ENCODE measurements at places on chromosomes 12 and 14.

DNA sequence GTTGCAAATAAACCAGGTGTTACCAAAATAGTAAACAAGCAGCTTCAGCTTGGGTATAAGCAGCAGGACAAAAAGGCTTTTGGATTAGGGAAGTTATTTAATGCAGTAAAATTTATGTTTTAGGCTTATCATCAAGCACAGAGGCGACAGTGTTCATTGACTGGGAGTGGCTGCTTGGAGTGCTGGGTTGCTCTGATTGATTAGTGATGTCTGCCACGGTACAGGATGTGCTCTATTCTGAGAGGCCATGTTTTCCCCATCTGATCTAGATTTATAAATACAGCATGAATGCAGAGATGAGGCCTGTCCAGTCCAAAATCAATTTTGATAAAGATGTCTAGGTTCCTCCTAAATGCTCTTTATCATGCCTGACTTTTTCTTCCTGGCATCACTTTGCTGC lies 83.5 kb downstream of the MAP1LC3B2 start:
- DNase-seq, result no peak

GRCh38 chr12:19916974-19917373 lies 451.4 kb upstream of the PDE3A start:
- DNase-seq, result no peak

- DNase-seq, result peak; percentile 35
Observed at GRCh38 chr14:91377700-91378652, 39.6 kb downstream of the CCDC88C start.

GRCh38 chr14:56686416-56686815 lies 106.8 kb downstream of the TMEM260 start:
- DNase-seq, result no peak

DNA sequence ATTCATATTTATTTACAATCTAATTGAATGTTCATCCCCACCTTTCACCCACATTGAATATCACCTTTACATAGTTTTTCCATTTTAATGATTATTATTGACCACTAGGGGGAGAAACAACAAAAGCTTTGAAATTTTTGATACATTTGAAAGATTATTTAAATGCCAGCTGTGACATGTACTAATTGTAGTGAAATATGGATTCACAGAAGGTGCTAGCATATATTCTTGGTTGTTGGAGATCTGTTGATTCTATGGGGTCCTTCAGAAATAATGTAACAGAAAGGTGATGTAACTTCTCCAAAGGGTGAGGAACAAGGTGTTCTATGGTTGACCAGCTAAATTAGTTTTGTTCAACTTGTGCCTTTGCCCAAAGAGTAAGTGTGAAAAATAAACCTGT lies 22.4 kb upstream of the GPR33 start:
- DNase-seq, result peak; percentile 16

DNA sequence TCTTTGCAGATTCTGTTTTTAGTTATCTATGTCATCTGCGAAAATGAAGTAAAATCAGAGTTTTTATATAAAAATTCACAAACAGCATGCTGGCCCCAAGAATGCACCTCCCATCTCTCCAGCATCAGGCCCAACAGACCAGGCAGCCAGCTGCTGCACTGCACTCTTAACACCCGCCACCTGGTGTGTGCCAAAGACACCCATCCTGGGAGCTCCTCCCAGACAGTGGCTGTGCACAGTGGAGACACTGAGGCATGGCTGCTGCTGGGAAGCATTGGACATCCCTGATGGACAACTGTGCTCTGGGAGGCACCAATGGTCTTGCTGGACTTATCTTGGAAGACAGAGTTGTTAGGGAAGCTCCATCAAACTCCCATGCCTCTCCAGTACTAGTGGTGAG lies 817.2 kb downstream of the TMEM121 start:
- no peak for DNase-seq

DNA sequence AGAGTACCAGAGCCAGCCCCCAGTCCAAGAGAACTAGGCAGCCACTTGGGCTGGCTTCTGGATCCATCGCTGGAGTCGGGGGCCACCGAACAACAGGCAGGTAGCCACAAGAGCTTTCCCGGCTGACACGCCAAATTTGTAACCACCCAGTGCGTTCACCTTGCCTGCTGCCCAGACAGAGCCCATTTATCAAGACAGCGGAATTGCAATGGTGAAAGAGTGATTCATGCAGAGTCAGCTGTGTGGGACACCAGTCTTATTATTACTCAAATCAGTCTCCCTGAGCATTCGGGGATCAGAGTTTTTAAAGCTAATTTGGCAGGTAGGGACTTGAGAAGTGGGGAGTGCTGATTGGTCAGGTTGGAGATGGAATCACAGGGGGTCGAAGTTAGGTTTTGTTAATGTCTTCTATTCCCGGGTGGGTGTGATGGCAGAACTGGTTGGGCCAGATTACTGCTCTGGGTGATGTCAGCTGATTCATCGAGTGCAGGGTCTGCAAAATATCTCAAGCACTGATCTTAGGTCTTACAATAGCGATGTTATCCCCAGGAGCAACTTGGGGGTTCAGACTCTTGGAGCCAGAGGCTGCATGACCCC lies 64.3 kb downstream of the PDE6H start:
- DNase-seq, result no peak

GRCh38 chr12:1104088-1104800 lies 113.2 kb downstream of the ERC1 start:
- DNase-seq, result no peak

DNA sequence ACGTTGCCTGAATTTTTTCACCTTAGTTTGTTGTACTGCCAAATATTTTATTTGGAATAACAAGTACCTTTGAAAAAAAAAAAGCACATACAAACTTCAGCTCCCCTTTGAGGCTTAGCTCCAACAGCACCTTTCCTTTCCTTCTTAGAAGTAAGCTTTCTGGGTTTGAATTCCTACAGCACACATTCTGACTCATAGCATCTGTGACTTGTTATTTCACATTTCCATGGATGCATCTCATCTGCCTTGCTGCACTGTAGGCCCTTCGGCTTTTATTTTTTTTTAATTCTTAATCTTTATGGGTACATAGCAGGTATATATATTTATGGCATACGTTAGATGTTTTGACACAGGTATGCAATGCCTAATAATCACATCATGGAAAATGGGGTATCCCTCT lies 7.2 kb downstream of the LGALS3 start:
- no peak for DNase-seq

GRCh38 chr12:120100630-120101029 lies 15.9 kb downstream of the RAB35 start:
- no peak for DNase-seq

DNA sequence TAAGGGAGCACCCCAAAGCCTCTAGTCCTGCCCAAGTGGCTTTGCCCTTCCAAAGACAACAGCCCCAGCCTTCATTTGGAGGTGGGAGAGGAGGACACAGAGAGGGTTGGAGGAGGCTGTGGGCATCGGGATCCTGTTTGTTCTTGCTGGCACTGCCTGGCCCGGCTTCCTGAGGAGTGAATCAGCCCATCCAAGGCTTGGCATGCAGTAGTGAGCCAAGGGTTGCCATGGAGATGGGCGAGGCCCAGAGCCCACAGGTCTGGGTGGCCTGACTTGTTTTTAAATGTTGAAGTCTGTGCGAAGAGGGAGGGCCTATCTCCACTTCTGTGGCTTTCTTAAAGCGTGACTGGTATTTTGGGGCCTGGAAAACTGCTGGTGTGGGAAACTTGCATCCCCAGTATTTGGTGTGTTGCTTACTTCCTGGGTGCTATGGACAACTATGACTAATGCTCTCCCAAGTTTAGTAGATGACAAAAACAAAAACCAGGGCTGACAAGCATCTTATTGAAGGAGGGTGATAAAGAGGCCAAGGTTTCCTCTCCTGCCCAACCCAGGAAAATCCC lies 15.8 kb downstream of the CD9 start:
- DNase-seq, result peak; percentile 85

- DNase-seq, result no peak
Observed at GRCh38 chr12:12428961-12429657, 72.2 kb downstream of the BORCS5 start.

- no peak for DNase-seq
Observed at GRCh38 chr14:51457843-51458562, 193.7 kb upstream of the FRMD6 start.

- no peak for DNase-seq
Observed at GRCh38 chr12:96329018-96329417, 71.2 kb downstream of the CDK17 start.

GRCh38 chr14:89953602-89954001 lies 928 bp downstream of the EFCAB11 start:
- no peak for DNase-seq

DNA sequence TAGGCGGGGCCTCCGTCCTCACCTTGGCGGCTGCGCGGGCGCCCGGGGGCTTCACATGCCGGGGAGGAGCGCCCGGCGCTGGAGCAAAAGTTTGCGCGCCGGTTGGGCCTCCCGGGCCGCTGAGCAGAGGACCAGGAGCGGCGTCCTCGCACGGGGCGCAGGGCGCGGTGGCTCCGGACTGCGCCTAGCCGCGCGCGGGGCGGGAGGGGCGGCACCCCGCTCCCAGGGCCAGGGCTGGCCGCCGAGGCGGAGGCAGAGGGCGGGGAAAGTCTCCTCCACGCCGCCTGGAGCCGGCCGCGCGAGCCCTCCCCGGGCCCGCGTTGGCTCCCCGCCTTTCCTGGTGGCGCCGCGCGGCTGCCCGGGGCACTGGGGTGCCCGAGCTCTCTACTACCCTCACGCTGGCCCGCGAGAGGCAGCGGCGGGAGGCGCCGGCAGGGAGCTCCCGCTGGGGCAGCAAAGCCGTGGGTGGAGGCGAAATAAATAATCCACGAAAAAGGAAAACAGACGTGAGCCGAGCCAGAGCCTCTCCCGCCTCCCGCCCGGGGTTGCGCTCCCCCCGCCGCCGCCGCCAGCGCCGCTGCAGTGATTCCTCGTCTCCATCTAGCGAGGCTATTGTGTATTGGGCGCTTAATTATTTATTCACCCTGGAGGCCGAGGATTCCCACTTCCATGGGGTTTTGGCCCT lies 400 bp upstream of the PRIMA1 start:
- DNase-seq, result peak; percentile 24

DNA sequence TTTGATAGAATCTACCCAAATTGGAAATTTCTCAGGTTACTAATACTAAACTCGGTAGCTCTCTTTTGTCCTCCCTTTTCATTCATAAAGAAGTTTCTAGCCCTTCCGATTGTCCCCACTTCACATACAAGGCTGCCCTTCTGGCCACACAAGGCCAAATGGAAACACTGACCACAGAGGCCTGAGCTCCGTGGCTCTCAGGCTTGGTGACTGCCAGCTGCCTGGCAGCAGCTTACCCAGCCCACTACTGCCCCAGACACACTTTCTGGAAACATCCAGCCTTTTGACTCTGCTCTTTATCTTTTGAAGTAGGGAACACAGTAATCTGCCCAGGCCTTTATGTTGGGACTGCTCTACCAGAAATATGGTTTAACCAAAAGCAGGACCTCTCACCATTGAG lies 167.2 kb downstream of the GCH1 start:
- DNase-seq, result no peak

- peak; percentile 73 for DNase-seq
Observed at GRCh38 chr12:120713861-120714482, 3.7 kb downstream of the UNC119B start.

DNA sequence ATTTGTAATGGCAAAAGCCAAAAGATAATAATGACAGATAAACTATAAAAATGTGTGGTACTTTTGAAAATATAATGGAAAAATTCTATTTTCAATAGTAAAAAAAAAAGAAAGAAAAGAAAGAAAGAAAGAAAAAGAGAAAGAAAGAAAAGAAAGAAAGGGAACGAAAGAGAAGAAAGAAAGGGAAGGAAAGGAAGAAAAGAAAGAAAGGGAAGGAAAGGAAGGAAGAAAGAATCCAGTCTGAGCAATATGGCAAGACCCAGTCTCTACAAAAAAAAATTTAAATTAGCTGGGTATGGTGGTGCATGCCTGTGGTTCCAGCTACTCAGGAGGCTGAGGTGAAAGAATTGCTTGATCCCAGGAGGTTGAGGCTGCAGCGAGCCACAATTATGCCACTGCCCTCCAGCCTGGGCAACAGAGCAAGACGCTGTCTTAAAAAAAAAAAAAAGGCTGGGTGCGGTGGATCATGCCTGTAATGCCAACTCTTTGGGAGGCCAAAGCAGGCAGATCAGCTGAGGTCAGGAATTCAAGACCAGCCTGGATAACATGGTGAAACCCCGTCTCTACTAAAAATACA lies 38.4 kb downstream of the EAPP start:
- DNase-seq, result no peak

DNA sequence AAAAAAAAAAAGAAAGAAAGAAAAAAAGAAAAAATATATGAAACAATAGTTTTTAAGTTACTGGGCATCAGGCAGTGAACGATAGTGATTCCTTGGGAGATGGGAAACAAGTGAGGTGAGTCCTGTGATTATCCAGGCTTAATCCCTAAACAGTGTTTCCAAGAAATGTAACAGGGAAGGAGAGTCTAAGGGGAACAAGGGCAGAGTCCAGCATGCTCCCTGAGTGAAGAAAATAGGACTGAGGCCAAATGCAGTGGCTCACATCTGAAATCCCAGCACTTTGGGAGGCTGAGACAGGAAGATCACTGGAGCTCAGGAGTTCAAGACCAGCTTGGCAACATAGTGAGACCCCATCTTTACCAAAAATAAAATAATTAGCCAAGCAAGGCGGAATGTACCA lies 40.7 kb downstream of the R3HDM2 start:
- DNase-seq, result no peak

- DNase-seq, result peak; percentile 48
Observed at GRCh38 chr12:3135522-3136461, 58.6 kb downstream of the TSPAN9 start.

- no peak for DNase-seq
Observed at GRCh38 chr14:29587046-29587445, 340.6 kb downstream of the PRKD1 start.

DNA sequence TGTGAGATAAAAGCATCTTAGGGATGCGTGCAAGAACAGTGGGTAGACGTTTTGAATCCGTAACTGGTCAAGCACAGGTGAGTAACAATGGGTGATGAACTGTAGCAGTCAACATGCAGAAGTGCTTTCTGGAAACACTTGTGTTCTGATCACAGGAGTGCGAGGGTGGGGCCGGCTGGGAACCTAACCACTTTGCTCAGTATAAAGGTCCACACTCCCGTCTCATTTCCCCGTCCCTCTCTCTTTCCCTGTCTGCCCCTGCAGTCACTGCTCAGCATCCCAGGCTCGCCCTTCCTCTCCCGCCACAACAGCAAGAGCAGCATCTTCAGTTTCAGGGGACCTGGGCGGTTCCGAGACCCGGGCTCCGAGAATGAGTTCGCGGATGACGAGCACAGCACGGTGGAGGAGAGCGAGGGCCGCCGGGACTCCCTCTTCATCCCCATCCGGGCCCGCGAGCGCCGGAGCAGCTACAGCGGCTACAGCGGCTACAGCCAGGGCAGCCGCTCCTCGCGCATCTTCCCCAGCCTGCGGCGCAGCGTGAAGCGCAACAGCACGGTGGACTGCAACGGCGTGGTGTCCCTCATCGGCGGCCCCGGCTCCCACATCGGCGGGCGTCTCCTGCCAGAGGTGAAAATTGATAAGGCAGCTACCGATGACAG lies 127.1 kb downstream of the FIGNL2 start:
- peak; percentile 16 for DNase-seq

DNA sequence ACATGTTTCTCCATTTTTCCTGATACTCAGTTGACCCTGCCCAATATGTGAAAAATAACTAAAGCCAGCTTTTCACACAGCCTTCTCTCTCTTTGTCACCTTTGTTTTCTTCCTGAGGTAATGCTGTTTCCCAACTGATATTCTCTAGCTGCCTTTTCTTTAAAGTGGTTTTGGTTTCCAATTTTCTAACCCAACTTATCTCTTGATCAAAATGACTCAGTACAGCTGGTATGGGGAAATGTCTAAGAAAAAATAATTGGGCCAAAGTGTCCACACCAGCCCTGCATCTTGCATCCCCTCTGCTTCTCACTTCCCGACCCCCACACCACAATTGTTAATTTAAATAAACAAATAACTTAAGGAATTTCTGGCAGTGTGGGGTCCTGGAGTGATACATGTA lies 193.8 kb downstream of the SYT1 start:
- DNase-seq, result no peak

Measured in foreskin melanocyte (primary cell).